Mesenchymal stem cell (in vitro differentiated cells and primary cell): ENCODE measurements at places on chromosomes 6 and 20.

- DNase-seq = peak; percentile 9
- no peak overlapping the region for H3K4me3 ChIP-seq
- H3K4me1 ChIP-seq = peaks cover 1% of the 10 kb centered on the region
- no peaks in the 10 kb centered on the region for H3K27me3 ChIP-seq
Observed at GRCh38 chr20:9945408-9945807, 89.4 kb upstream of the ANKEF1 start.

- H3K27ac ChIP-seq = no peak overlapping the region
- no peaks in the 10 kb centered on the region for H3K27me3 ChIP-seq
- peak; percentile 47 for DNase-seq
- no peak overlapping the region for H3K4me3 ChIP-seq
- no peaks in the 10 kb centered on the region for H3K4me1 ChIP-seq
- no peaks in the 10 kb centered on the region for H3K36me3 ChIP-seq
Observed at GRCh38 chr6:134577998-134578397, 260.1 kb upstream of the SGK1 start.

GRCh38 chr20:25237610-25238318 lies 10.1 kb upstream of the PYGB start:
- no peaks in the 10 kb centered on the region for H3K36me3 ChIP-seq
- H3K27me3 ChIP-seq = no peaks in the 10 kb centered on the region
- H3K4me3 ChIP-seq = peak overlapping the region; percentile 28
- peaks cover 45% of the 10 kb centered on the region for H3K4me1 ChIP-seq

DNA sequence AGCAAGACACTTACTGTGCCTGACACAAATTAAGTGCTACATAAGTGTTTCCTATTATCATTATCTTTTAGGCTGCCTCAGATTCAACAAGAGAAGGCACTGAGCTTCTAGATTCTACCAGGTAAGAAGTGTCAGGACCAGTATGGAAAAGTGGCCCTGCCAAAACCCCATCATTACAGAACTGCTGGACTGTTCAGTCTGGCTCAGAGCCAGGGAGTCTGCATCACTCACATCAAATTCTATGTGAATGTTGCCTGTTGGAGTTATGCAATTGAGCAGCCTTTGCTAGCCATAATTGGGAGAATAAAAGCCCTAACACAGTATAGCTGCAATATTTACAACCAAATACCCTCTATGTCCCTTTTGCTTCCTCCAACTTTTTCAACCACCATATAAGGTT lies 70.9 kb downstream of the ATG5 start:
- no peak for DNase-seq
- H3K36me3 ChIP-seq = no peaks in the 10 kb centered on the region
- H3K4me1 ChIP-seq = peaks cover 9% of the 10 kb centered on the region
- H3K27me3 ChIP-seq = no peaks in the 10 kb centered on the region

DNA sequence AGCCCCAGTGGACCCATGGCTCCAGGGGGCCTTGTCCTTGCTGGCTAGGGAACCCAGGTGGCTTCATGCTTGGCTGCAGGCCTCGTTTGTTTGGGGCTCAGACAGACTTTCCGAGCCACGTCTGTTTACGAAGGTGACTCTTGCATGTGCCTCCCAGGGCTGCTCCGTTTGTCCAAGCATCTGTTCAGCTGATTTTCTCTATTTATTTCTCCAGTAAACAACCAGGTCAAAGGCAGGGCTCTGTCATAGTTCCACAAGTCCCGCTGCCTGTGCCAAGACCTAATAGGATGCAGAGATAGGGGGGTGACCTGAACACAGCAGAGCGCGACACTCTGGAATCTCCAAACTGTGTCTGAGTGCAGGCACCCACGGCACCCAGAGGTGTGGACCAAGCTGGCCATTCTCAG lies 12.8 kb upstream of the SPO11 start:
- H3K27ac ChIP-seq = no peak overlapping the region
- peaks cover 62% of the 10 kb centered on the region for H3K27me3 ChIP-seq
- H3K4me3 ChIP-seq = no peak overlapping the region

GRCh38 chr6:166957087-166957804 lies 896 bp upstream of the RNASET2 start:
- peak; percentile 28 for DNase-seq
- peak overlapping the region; percentile 97 for H3K4me3 ChIP-seq
- no peaks in the 10 kb centered on the region for H3K36me3 ChIP-seq
- H3K27ac ChIP-seq = peak overlapping the region; percentile 82
- peaks cover 26% of the 10 kb centered on the region for H3K4me1 ChIP-seq

DNA sequence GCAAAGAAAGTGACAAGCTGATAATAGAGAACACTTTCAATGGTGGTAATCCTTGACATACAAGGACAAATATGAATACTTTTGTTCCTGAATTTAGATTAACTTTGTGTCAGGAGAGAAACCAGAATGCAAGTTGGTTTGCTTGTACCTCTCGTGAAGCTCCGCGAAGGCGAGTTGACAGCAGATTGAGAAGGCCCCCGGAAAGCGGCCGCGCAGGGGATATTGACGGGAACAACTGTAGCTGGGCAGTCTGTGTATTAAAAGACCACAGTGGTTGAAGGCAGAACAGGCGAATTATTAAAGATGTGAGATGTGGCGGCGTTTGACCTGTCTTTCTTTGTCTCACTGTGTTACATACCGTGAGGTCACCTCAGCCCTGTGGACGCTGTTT lies 175.8 kb upstream of the RALGAPA2 start:
- H3K4me3 ChIP-seq = no peak overlapping the region
- H3K27me3 ChIP-seq = no peaks in the 10 kb centered on the region
- H3K4me1 ChIP-seq = no peaks in the 10 kb centered on the region
- no peaks in the 10 kb centered on the region for H3K36me3 ChIP-seq

DNA sequence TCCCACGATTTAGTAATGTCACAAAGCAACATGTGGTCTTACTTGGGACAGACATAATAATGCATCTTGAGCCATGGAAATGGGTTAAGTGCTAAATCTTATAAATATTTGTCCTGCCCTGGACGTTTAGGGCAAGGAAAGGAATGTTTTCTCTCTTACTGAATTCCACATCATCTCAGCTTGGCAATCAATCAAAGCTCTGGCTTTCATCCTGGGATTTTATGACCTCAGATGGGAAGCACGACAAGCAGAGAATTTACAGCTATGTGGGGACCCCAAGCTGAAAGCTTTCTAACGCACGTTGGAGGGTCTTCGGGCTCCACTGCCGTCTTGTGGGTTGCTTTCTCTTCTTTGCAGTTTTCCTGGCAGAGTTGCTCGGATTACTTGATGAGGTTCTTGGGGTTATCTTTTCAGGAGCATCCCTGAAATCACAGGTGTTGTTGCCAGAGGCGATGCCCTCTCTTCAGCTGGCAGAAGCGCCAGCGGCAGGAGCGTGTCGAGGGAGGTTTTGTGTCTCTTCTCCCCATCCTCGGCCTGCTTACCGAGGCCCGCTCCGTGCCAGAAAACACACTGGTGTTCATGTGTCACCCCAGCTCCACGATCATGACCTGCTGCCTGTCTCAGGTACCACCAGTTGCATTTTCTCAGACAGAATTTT lies 73.4 kb upstream of the FRMD1 start:
- H3K4me1 ChIP-seq = peaks cover 29% of the 10 kb centered on the region
- H3K4me3 ChIP-seq = no peak overlapping the region
- H3K36me3 ChIP-seq = no peaks in the 10 kb centered on the region
- no peak for DNase-seq
- no peaks in the 10 kb centered on the region for H3K27me3 ChIP-seq

GRCh38 chr6:156783958-156784357 lies 6.8 kb downstream of the ARID1B start:
- H3K36me3 ChIP-seq = peaks cover 10% of the 10 kb centered on the region
- peak overlapping the region; percentile 85 for H3K4me3 ChIP-seq
- H3K4me1 ChIP-seq = peaks cover 8% of the 10 kb centered on the region

DNA sequence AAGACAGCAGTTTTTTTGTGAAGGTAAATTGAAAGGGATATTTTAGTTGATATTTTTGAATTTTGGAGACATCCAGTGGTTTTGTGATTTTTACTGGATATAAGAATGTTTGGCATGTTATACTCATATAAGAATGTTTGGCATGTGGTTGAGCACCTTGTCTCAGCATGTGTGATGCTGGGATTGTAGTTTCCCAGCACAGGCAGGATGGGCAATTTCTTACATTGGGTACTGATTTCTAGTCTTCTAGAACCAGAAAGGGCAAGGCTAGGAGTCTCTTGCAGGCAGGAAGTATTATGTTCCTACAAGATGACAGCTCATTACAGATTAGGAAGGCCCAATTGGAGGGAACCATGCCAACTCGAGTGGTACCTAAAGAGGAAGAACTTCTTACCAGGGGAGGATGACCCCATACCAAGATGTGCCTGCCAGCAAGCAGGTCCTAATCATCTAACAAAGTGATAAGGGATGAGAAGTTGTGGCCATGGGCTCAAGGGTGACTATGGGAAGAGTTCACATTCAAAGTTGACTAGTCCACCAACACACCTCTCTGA lies 377.8 kb downstream of the UTRN start:
- DNase-seq = no peak
- no peak overlapping the region for H3K4me3 ChIP-seq
- peaks cover 13% of the 10 kb centered on the region for H3K4me1 ChIP-seq

DNA sequence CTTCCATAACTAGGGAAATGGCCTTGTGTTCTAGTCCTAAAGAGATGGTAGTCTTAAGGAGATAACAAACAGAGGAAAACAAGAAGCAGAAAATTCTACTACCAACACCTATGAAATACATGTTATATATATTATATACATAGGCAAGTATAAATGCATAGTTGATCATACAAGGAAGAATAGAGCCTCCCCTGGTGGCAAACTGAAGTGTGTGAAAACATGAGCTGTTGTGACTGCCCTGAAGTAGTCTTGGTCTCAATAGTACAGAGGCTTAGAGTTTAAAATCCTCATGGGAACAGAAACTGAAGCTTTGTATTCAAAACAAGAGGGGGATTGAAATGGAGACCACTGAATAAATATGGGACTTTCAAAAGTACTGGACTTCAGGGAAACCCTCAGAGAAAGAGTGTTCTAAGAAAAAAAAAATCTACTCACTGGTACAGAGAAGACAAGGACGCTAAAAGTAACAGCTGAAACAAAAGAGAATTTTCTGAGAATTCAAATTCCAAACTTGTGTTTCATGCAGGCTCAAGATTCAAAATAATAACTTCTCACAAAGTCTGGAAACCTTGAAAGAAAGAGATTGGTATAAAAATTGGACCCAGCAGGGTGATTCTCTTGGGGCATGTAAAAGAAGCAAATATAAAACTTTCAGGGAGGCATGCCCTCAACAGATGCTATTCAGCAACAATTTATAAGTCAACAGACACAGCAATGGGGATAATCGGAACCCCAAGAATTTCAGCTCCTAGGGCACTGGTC lies 59.7 kb upstream of the SAMD3 start:
- H3K36me3 ChIP-seq = no peaks in the 10 kb centered on the region
- no peaks in the 10 kb centered on the region for H3K27me3 ChIP-seq
- H3K4me3 ChIP-seq = peak overlapping the region; percentile 14
- no peak overlapping the region for H3K27ac ChIP-seq
- peak; percentile 4 for DNase-seq
- no peaks in the 10 kb centered on the region for H3K4me1 ChIP-seq

GRCh38 chr6:127561660-127562059 lies 15.3 kb upstream of the C6orf58 start:
- DNase-seq = no peak
- H3K27ac ChIP-seq = no peak overlapping the region
- H3K4me3 ChIP-seq = no peak overlapping the region
- H3K27me3 ChIP-seq = no peaks in the 10 kb centered on the region
- no peaks in the 10 kb centered on the region for H3K36me3 ChIP-seq
- H3K4me1 ChIP-seq = peaks cover 1% of the 10 kb centered on the region

DNA sequence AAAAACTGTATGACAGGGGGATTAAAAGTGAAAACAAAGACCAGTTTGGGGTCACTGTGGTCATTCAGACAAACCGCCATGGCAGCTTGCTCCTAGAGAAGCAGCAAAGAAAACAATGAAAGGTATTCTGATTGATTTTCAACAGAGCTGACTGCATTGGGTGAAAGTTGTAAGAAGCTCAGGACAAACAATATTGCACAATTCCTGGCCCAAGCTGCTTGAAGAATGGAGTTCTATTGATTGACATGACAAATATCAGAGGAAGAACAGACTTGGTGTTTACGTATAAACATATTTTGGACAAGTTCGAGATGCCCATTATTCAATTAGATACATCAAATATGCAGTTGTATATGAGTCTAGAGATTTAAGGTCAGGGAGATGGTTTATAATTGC lies 62.0 kb downstream of the TRIM38 start:
- H3K27ac ChIP-seq = no peak overlapping the region
- no peaks in the 10 kb centered on the region for H3K27me3 ChIP-seq
- H3K4me1 ChIP-seq = peaks cover 4% of the 10 kb centered on the region
- H3K36me3 ChIP-seq = no peaks in the 10 kb centered on the region
- DNase-seq = no peak
- H3K4me3 ChIP-seq = no peak overlapping the region
